ENCODE measurements at places on chromosomes 12 and 14.

DNA sequence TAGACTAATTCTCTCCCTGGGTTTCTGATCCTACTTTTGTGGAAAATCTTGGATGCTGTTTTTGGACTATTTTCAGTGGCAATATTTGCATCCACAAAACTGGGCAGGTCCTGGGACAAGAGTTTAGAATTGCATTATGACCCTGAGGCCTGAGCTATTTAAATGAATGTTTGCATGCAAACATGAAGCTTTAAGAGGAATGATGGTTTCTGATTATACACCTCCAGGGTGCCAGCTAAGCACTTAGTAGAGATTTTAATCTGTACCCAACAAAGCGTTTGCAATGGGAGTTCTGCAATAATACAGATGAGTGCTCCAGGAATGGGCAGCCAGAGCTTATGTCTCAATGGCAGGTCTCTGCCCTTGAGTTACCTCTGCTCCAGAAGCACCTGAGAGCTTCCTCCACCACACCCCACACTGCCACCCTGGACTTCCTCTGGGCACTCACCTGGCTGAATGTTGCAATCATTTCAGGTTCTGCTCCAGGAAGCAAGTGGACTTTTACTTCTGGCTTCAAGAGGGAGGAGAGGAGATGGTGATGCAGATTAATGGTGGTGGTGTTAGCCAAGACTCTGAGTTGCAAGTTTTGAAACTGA lies 6.0 kb upstream of the SPTLC2 start:
- no peak for DNase-seq

GRCh38 chr12:32548691-32549281 lies 130.3 kb upstream of the DNM1L start:
- no peak for DNase-seq

DNA sequence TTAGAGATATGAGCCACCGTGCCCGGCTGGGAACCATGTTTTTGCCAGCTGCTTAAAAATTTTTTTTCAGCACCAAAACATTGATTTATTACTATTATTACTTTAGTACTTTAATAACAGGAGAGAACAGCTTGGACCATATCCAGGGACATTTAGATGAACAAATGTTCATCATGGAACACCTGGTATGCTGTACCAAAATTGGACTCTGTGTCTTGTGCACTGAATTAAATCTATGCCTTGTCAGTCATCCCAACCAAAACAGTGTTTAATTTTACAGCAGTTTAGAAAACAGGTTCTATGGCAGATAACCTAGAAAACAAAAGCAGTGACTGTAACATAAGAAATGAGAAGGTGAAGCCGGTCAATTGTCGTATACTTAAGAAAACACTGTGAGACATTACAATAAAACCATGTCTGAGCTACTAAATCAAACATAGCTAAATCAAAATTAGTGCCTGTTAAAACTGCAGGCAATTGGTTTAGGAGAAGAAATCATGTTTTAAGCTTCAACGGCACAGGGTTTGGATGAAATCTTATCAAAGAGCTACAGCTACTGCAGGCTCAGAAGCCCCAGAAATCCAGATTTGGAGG lies 58.2 kb upstream of the PYGL start:
- DNase-seq, result no peak

DNA sequence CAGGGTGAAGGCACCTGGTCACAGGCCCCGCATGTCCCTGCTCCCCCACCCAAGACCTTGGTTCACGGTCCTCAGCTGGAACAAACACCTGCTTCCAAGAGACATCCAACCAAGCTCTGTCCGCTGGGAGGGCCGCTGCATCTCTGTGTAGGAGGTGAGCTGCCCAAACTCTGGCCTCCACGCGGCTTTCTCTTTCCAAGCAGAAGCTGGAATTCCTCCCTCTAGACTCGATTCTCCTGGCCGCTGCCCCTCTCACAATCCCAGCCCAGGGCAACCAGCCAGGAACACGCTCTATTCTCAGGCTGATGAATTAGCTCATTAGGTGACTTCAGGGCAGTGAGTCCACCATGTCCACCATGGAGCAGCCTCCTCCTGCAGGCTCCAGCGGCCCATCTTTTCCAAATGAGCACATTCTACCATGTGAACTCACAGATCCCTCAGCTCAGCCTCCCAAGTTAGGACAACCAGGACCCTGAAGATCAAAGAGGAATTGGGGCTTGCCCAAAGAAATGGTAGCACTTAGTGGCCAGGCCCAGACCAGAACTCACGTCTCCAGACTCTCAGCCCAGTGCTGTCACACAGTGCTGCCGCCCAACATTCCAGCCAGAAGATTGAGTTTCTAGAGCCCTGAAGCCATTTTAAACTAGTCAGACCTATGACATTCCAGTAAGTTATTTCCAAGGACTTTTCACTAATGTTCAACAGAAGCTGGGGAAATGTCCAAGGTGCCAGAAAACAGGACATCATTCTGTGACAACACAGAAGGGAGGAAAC lies 146.6 kb downstream of the ANO2 start:
- DNase-seq, result no peak

DNA sequence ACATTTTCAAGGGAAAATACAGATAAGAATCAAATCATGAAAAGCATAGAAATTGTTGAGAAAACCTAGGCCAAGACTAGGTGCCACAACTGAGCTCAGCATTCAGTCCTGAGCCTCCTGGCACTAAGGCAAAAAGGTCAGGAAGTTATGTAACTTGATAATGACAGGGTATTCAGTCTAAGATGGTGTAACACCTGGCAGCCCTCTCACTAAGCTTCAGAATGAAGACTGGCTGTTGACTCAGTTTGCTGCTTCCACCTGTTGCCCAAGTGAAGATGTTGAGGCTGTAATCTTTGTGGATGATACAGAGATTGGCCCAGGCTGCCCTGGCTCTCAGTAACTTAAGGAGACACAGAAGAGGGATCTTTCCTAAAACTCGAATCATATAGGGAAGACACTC lies 19.6 kb downstream of the PROX2 start:
- no peak for DNase-seq
